GM20000 (cell line): ENCODE measurements at places on chromosomes 5 and 9.

- DNase-seq, result no peak
Measured at GRCh38 chr9:113482341-113482740, 18.8 kb downstream of the RGS3 start.

GRCh38 chr5:35717718-35718117 is 100.1 kb downstream of the SPEF2 start:
- no peak for DNase-seq

DNA sequence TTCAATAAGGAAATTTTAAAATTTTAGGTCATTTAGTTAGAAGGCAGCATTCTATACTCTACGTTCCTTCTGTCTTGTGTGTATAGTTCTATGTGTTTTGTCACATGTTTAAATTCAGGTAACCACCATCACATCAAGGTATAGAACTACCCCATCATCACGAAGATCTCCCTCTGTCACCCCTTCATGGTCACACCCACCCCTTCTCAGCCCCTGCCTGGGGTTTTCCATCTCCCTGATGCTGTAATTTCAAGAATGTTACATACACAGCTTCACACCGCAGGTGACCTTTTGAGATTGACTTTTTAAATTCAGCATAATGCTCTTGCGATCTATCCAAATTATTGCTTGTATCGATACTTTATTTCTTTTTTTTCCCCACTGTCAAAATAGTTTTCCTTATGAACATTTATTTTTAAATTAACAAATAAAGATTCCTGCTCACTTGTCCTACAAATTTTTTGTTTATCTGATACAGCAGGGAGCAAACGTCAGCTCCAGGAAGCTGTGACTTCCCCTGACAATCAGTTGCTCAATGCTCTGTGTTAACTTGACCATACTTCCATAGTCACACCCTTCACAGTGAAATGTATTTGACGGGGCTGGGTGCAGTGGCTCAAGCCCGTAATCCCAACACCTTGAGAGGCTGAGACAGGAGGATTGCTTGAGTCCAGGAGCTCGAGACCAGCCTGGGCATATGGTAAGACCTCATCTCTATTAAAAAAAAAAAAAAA is 10.2 kb downstream of the BTNL8 start:
- DNase-seq, result no peak

GRCh38 chr9:76912636-76913275 is 6.8 kb upstream of the PRUNE2 start:
- DNase-seq, result no peak

GRCh38 chr9:111068771-111069170 is 30.5 kb upstream of the LPAR1 start:
- no peak for DNase-seq

DNA sequence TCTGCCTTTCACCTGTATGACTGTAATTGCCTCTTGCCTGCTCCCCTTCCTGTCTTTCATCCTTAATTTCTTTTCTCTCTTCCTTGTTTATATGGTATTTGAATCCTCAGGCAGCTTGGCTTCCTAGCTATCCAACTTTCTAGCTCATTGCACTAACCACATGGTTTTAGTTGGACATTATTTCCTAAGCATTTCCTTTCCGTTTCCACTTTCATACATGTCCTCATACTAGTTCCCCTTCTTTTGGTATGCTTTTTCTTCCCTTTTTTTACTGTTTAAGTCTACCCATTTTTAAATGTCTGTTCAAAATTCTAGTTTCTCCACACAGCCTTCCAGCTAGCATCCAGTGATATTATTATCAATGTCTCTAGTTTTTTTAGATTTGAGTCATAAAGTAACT is 6.6 kb downstream of the CWC27 start:
- no peak for DNase-seq
